ENCODE measurements at places on chromosomes 1 and 21.

- DNase-seq: no peak
These were observed 1.4 kb downstream of the LDLRAP1 start for GRCh38 chr1:25544819-25545218.

- no peak for DNase-seq
These were observed 21.3 kb downstream of the COL6A2 start for GRCh38 chr21:46119144-46119636.

GRCh38 chr1:94668528-94668927, 127.0 kb upstream of the F3 start:
- no peak for DNase-seq

GRCh38 chr1:10553118-10553517, 78.4 kb downstream of the PEX14 start:
- no peak for DNase-seq

GRCh38 chr1:116825207-116825719, 71.0 kb downstream of the CD2 start:
- DNase-seq: peak; percentile 94

- DNase-seq: no peak
These were observed 58.8 kb downstream of the CASZ1 start for GRCh38 chr1:10737651-10738050.

- DNase-seq: no peak
These were observed 16.5 kb downstream of the NADK start for GRCh38 chr1:1761504-1762376.

DNA sequence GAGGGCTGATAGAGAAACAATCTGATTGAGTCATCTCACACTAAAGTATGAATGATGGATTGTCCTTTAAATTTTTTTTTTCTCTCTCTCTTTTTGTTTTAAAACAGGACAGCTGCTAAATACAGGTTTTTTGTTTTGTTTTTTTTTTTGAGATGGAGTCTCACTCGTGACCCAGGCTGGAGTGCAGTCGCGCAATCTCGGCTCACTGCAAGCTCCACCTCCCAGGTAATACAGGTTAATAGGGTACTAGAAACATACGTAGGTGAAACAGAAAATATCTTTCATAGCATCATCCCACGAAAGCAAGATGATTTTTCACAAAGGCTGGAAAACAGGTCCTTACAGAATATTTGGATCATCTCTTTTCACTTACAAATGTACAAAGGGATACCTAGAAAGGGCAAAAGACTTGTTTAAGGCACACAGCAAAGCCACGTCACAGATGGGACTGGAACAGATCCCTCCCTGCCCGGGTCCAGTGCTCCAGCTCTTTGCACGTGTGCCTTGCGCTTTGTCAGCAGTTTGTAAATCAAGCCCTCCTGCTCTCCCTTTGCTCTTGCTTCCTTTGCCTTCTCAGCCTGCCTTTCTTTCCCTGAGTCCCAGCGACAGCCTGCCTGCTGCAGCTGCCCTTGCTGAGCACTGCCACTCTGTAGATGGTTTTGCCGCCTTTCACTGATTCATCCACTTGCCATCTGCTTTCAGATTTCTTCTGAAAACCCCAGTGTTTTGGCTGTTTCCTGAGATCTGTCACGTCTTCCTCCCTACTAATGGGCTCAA, 171.3 kb upstream of the BEND5 start:
- peak; percentile 43 for DNase-seq

DNA sequence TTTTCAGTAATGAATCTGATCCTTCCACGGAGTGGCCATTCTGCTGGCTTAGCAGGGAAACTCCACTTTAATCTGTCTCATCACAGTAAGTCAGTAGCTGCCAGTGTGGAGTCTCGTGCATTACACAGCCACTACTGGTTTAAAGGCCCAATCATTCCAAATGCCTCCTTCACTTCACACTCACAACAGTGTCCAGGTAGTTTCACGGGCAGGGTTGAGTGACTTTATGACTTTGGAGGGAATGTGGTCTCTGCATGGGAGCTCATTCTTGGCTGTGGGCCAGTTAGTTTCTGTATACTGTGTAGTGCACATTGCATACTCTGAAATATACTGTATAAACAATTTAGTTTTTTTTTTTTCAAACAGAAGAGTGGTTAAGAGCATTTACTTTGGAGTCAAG, 34.6 kb upstream of the C1orf87 start:
- no peak for DNase-seq

DNA sequence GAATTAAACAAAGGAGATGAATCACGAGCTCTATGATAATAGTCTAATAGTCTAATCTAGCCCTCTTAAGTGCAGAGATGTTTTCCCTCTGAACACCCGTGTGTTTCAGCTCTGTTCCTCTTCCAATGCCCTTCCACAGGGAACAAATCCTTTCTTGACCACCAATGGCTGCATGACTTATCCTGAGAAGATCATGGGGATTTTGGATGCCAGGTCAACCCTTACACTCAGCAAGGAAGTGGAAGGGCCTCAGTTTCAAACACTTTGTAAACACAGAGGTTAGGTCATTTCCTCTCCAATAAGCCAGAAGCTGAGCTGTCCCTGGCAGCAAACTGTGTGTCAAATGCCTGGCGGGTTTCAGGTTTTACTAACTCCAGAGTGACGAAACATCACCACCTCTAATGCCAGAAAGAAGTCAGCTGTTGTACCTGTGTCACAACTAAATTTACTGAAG, 200.0 kb downstream of the GABPA start:
- no peak for DNase-seq

- no peak for DNase-seq
These were observed 3.4 kb upstream of the EEIG2 start for GRCh38 chr1:108556499-108556898.

- peak; percentile 75 for DNase-seq
These were observed 94.4 kb downstream of the COLGALT2 start for GRCh38 chr1:183942933-183943693.

GRCh38 chr1:32508761-32509160, 30.5 kb upstream of the ZBTB8A start:
- DNase-seq: no peak

GRCh38 chr1:201137579-201138310, 10.8 kb upstream of the ASCL5 start:
- DNase-seq: no peak

DNA sequence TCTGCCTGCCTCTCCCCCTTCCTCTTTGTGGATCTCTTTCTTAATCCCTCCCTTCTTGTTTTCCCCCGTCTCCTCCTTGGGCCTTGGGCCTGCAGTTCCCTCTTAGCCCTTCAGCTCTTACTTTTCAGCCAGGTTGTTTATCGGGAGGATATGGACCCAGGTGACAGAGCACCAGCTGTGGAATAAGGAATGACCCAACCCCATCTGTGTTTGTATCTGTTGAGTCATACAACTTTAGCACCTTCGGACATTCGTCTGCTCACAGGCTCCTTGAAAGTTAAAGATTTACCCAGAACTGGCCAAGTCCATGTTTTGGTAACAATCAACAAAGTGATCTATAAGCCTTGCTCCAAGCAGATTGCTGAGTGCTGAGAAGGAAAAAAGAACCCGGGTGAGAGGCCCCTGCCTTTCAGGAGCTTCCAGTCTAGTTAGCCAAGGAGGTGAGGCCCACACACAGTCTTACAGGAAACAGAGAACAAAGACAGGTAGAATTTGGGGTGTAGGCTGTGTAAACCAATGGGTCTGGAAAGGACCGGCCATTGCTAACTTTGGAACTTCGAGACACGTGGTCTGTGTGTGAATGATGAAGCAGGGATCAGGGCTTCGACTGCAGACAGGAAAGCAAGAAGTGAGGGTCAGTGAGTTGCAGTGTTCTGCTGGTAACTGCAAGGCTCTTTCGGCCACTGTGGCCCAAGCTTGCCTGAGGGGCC, 66.7 kb upstream of the F3 start:
- DNase-seq: no peak

GRCh38 chr1:149931212-149931790, 3.7 kb upstream of the SF3B4 start:
- no peak for DNase-seq

DNA sequence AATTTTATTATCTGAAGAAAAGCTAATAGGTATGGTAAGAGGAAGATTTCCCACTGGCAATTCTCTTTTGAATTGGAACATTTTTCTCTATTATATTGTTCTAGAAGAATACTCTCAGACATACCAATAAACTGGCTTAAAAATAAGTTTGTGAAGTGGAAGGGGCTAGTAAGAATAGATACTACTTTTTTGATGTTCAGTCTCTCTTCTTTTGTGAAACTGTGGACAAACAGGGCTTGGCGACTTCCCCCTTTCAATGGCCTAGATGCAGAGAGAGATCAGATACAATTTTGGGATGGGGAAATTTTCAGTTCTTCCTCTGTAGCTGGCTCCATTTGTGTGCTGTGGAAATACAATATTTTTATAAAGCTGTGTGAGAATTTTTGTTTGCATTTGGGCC, 2.5 kb downstream of the PBX1 start:
- no peak for DNase-seq

GRCh38 chr1:171110621-171111326, 20.1 kb downstream of the FMO3 start:
- DNase-seq: no peak

DNA sequence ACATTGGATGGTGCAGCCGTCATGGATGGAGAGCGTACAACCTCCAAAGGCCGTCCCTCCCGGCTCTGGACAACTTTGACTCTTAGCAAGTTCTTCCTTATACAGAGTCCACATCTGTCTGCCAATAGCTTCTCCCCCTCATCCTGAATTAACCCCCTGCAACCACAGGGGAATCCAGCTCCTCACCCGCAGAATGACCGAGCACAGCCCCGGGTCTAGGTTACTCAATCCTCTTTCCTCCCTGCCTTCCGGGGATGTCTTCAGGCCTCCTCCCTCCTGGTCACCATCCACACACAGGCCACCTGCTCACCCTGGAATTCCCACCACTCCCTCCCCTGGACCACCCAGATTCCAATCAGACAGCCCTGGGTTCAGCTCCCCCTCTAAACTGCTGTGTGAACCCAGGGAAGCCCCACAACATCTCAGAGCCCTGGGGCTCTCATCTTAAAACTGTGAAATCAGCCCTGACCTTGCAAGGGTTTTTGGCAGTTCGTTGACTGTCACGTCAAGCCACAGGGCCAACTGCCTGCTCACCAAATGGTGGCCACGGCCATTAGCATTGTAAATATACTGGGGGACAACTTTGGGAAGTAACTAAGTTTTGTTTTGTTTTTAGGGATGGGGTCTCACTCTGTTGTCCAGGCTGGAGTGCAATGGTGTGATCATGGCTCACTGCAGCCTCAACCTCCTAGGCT, 54.2 kb downstream of the HSPG2 start:
- DNase-seq: no peak

DNA sequence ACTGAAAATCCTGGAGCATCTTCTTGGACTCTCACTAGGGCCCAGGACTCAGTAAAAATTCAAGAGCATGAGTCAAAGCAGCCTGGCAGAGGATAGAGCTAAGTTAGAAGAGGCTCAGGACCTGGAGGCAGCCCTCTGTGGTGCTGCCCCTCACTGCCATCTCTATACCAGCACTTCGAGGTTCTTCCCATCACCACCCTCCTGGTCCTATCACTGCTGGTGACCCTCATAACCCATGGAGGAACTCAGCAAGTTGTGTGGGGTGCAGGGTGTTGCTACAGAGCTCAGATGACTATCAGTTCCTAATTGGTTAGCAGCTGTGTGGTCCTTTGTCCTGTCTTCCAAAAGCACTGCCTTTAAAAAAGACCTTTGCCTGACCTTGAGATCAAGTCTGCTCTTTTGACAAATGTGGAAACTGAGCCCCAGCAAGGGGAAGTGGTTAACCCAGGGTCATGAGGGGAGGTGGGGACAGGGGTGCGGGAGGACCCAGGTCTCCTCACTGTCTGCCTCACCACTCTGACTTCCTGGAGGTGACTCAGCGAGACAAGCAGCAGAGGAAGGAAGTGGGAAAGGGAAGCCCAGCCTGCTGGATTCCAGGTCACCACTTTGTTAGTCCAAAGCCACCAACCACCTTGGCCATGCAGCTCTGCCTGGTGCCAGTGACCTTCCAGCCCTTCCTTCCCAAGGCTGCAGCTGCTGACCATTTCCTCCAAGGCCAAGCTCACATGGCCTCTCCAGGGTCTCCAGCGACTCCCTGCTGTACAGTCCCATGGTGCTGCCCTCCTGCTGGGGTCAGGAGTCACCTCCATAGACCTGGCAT, 199.4 kb upstream of the EDN2 start:
- DNase-seq: no peak

DNA sequence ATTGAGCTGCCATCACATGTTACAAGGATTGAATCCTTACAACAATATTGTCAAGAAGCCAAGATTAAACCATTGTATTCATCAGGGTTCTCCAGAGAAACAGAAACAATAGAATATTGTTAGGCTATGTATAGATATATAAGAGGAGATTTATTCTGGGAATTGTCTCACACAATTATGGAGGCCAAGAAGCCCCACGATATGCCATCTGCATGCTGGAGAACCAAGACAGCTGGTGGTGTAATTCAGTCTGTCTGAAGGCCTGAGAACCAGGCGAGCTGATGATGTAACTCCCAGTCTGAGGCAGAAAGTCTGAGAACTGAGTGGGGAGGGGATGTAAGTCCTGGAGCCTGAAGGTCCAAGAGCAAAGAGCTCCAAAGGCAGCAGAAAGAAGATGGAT, 14.5 kb upstream of the TTF2 start:
- peak; percentile 87 for DNase-seq

DNA sequence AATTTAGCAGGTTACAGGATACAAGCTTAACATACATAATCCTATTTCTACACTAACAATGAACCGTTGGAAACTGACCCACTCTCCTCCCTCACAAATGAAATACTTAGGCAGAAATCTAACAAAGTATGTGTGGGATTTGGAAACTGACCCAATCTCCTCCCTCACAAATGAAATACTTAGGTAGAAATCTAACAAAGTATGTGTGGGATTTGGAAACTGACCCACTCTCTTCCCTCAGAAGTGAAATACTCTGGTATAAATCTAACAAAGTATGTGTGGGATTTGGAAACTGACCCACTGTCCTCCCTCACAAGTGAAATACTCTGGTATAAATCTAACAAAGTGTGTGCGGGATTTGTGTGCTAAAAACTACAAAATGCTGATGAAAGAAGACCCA, 60.3 kb downstream of the TRAF5 start:
- no peak for DNase-seq

DNA sequence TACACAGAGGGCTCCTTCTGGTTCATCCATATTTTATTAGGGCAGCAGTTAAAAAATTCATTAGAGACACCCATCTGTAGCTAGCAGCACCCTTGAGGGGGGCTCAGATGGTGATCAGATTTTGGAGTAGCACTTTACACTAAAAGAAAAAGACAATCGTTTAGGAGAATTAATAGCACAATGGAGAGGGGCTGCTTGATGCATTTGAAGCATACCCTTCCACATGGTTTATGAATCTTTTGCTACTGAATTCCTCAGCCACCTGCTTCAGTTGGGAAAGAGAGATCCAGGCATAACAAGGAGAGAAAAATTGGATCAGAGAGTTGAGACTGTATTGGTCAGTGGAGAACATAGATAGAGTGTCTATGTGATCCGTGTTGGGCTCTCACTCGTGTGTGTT, 54.4 kb downstream of the DISC1 start:
- DNase-seq: no peak

DNA sequence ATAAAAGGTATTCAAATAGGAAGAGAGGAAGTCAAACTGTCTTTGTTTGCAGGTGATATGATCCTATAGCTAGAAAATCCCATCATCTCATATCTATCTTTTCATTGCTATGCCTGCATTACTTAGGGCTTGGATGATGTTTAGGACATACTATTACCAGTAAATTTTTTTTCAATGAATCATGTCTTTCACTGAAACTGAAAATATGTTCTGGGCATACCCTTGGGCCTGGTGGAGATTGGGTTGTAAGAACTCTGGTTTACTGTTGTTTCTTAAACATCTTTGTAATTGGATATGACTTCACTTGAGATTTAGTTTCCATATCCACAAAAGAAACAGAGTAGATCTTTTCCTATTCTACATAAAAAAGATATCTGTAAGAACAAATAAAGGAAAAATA, 502.2 kb upstream of the PRMT6 start:
- DNase-seq: no peak

Measured in DMS 273 treated with DMSO at 0.1 percent for 48 hours (cell line).